ENCODE measurements at places on chromosomes 7 and 10. TPM values are rescaled to one million over a fixed set of nuclear protein-coding genes. Genes with fewer than 3 reads are reported as not detected.

DNA sequence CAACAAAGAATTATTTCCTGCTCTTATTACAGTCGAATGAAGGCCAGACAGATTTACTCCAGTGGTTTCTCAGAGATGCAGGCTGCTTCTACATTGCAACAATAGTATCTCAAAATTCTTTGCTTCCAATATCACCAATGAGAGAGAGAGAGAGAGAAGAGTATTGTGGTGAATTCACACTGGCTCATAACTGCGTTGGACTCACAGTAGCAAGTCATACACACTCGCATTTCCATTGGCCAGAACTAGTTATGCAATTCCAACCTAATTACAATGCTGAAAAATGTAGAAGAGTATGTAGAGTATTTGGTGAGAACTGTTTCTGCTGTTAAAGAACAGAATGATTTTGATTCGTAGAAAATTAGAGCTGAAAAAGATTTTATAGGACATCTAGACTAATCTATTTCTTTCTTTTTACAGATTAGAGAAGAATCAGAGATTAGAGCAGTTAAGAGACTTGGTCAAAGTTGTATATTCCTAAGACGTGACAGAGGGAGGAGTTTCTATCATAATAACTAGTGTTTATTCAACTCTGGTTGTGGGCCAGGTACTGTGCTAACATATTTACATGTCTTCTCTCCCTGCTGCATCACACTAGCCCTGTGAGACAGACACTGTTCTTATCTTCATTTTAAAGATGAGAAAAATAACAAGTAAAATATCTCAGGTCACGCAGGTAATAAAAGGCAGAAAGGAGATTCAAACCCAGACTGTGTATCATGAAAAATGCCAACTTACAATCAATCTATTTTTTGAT, 34.6 kb upstream of the PDK4 start:
- no peak for DNase-seq

GRCh38 chr10:95522117-95522516, 39.1 kb downstream of the SORBS1 start:
- DNase-seq = no peak

DNA sequence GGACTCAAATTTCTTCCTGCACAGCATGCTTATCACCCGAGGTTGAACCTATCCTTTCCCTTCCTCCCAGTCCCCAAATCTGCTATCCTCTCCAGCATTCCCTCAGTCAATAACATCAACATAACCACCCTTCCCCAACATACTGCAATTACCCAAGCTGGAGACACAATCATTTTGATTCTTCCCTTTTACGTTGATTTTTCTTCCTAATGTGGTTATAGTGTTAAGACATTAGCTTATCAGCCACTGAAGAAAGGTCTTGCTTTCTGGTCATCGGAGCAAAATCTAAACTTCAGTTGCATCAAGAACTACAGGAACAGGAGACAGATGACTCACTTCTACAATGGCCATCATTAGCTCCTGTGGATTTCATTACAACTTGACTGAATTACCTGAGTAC, 3.5 kb upstream of the HBP1 start:
- DNase-seq = no peak

- DNase-seq = no peak
Measured at GRCh38 chr10:116151076-116151475, 121.9 kb downstream of the GFRA1 start.

DNA sequence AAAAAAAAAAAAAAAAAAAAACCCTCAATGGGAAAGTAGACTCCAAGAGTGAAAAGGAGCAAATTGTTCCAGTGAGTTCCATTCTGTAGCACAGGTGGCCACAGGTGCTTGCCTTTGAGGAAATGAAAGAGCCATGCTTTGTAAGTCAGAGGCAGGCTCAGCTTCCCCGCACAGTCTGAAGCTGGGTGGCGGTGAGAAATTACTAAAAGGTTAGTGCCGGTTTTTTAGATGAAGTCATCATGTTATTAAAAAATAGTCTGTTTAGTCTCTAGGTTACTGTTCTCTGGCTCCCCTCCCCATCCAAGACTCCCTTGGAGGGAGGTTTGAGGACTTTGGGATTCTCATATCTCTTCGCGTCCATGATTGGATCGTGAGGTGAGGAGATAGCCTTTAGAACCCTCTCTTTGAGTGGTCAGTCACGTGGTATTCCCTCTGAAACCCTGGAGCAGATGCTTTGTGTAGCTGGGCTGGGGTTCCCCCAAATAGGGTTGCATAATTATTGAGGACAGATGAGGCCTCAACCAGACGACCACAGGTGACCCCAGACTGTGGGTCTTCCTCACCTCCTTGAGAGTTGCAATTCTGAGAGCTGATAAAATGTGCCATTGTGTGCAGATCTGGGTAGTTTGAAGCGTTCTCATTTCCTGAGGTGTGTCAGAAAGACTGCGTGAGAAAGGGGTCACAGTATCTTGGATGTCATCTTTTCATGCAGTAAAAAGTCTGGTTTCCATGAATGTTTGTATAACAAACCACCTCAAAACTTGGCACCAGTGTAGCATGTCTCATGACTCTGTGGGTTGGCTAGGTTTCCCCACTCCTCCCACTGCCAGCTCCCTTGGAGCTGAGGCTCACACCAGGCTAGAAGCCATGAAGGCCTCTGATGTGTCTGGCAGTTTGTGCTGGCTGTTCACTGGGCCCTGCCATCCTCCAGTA, 27.1 kb downstream of the OGDH start:
- DNase-seq = no peak

DNA sequence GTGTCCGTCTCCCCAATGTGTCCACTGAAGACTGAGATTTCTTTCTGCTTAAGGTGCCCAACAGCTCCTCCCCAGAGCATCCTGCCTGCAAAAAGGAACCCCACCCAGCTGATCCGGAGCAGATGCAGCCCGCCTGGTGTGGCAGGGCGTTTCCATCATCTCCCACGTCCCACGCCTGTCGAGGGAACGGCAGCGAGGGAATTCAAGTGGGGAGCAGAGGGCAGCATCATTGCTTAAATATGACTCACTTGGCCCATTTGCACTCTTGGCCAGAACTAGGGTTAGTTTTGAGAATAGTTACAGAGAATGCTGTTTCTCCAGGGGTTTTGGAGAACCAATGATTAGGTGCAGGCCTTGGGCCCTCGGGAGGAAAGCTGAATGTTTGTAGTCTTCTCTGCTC, 20.8 kb downstream of the VWA2 start:
- DNase-seq = no peak

DNA sequence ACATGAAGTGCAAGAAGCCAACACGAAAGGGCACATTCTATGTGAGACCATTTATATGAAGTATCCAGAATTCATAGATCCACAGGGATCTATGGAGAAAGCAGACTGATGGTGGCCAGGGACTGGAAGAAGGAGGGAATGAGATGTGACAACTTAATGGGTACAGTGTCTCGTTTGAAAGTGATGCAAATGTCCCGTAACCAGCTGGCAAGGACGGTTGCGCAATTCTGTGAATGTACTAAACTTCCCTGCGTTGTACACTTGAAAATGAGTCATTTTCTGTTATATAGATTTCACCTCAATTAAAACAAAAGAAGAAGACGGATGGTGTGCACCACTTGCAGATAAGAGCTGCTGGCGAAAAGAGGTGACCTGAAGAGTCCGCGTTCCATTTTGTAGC, 861.1 kb downstream of the TYW1 start:
- DNase-seq = no peak

DNA sequence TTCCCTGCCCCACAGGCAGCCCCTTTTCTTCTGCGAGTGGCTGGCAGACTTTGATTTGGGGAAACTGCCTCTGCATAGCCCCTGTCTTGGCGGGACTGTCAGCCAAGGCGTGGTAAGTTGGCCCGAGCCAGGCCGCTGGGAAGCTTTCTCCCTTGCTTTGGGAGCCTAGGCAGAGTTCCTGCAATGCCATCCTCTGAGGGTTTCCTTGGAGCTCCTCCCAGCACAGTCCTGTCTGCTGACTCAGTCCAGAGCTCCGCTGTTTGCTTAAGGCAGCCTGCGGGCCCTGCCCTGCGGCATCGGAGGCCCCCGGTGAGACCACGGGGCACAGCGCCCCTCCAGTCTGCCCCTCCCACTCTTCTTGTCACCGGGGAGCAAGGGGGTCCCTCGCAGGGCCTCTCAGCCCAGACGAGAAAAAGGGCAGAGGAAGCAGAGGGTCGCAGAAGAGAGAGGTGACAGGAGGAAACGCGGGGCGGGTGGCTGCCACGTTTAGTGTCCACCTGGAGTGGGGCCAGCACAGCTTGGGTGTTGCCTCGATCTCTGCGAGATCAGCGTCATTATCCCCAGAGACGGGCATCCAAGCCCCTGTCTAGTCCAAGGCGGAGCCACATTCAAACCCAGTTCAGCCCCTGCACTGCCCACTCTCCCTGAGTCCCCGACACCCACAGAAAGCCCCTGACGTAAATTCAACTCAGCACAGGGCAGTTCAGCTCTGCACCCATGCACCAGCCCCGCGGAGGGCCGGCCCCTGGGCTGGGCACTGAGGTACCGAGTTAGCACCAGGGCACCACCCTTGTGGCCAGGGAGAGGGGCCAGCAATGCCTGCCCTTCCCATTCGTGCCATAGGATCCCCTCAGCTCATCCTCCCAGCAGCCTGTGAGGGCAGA, 59.0 kb upstream of the CHST15 start:
- no peak for DNase-seq

DNA sequence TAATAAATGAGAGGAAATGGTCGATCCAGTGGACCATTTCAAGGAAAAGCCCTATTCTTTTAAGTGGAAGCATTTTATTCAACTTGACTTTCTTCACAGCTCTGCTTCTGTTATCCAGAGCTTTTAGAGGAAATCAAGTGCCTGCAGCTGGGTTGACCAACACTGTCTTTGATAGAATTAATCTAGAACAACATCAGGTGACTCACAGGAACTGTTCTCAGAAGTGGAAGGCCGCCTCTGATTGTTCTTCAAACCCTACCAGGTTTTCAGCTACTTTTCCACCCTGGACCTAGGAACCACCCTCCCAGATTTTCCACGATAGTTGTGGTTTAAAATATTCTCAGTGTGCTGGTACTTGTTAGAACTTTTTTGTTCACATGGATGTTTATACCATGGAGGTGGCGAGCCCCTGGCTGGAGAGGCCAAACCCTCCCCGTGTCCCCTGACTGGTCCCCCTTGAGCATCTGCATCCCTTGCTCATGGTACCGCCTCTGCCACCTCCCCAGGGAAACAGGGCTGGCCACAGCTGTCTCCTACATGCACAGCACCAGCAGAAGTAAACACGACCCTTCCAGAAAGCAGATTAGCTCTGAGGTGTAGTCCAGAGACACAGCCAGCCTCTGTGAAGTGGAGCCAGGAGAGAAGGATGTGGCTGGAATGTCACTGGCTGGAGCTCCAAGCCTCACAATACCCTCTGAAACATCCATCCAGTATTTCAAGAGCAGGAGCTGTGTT, 293.3 kb downstream of the USP6NL start:
- no peak for DNase-seq

- DNase-seq = peak; percentile 4
Measured at GRCh38 chr10:51422311-51423120, 276.9 kb downstream of the CSTF2T start.

DNA sequence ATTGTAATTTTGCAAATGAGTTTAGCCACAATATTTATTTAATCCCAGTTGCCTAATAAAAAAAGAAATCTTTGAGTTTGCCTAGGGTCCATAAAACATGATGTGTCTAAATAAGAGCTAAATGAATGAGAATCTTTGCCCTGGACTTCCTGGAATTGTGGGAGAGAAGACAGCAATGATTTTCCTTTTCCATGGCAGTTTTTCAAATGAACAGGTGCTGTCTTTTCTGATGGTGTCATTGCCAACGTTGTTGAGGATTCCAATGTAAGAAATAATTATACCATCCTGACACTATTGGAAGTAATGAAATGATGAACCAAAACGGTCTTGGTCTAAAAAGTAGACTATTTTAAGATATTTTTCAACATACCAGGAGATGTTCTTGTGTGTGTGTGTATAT, 984.7 kb upstream of the CELF2 start:
- no peak for DNase-seq

- DNase-seq = no peak
Measured at GRCh38 chr10:33196710-33197491, 137.6 kb downstream of the NRP1 start.

DNA sequence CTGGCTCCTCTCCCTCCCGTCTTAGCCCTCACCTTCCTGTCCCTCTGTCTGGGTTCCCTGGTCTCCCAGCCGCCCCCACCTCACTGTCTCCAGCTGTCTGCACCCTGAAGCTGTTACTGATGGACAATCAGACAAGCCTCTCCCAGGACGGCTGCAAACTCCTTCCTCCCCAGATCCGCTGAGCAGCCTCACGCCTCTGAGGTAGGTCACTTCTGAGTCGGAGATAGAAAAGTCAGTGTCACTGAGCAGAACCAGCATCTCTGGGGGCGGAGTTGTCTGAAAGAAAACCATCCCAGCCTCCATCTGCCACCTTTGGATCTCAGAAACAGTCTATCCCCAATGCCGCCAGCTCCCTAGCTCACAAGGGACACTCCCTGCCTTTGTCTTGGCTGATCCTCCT, 27.4 kb downstream of the FAM241B start:
- DNase-seq = no peak

DNA sequence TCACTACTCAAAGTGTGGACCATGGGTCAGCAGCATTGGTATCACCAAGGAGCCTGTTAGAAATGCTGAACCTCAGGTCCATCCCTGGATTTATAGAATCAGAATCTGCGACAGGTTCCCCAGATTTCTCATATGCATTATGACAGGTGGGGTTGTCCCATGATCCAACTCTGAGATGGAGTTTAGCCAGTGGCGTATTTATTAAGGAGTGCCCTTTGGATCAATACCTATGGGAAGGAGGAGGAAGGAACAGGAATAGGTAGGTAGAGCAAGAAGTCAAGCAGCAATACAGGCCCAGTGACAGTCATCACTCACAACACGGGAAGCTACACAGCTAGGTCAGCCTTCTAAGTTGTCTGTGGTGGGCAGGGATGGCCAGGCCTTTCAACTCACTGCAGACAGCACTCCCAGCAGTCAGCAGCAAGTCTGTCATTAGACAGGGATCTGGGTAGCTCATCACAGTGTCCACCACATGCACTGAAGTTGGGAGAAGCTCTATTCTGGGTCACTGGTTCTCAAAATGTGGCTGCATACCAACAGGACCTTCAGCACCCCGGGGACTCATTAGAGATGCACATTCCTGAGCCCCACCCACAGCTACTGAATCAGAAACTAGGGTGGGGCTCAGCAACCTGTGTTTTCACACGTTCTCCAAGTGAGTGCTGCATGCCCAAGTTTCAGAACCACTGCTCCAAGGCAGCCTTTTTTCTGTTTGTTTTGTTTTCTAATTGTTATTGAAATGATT, 532.3 kb upstream of the GALNT17 start:
- no peak for DNase-seq

The DGKB gene
- 0.09 TPM for polyA plus RNA-seq

The ATOH7 gene
- polyA plus RNA-seq = 0.16 TPM

The PNLIP gene
- polyA plus RNA-seq = 0.18 TPM

The VOPP1 gene
- 61.9 TPM for polyA plus RNA-seq

The SLC18A3 gene
- polyA plus RNA-seq = 0.07 TPM

The UBN2 gene
- polyA plus RNA-seq = 4.3 TPM

The GTPBP4 gene
- 32.0 TPM for polyA plus RNA-seq

The ZNF853 gene
- polyA plus RNA-seq = 3.3 TPM
